ENCODE measurements at places on chromosomes 5 and 9.

DNA sequence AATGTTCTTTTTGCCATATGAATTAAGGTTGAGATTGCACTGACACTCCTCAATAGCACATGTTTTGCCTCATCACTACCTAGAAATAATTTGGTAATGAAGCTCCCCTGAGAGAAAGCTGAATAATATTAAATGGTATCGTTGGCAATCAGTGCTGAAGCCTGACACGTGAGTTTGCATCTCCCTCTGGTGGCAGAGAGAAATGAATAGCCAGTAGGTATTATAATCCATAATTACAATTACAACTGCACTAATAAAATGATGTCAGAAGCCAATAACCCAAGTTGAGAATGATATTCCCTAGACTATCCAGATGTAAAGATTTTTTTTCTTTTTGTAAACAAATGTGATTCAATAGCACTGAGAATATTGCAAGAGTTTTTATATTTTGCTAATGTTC lies 700.3 kb downstream of the PTPRD start:
- no peak for DNase-seq

GRCh38 chr5:60701321-60701968 lies 1.5 kb upstream of the DEPDC1B start:
- DNase-seq = no peak

- no peak for DNase-seq
These were observed 24.0 kb downstream of the SYK start for GRCh38 chr9:90825586-90825985.

- DNase-seq = no peak
These were observed 104.5 kb upstream of the LHFPL2 start for GRCh38 chr5:78753093-78753531.

DNA sequence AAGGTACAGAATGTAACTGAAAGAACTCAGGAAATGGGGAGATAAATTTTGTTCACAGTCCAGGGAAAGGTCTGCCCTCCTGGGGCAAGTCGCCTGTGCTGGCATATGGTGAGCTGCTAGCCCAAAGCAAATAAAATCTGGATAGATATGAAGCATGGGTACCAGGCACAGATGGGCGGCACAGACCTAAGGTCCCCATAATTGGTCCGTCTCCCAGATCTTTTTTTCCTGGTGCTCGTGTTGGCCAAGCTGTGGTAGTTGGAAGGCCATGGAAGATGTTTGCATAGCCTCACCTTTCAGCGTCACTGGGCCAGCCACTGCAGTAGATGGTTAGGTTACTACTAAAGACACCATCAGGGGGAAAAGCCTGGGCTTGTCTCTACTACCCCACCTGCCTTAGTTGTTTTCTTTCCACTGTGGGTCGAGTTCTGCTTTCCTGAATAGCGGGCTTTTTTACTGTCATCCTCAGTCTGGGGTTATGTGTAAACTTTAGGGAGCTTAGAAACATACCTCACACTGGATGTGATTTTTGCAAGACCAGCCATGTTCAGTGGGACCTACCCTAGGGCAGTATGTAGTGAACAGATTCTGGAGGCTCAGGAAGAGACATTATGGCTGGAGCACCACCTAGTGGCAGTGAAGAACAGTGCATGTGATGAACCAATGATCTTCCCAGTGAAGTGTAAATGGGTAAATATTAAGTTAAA lies 24.2 kb upstream of the GLRX start:
- peak; percentile 72 for DNase-seq

DNA sequence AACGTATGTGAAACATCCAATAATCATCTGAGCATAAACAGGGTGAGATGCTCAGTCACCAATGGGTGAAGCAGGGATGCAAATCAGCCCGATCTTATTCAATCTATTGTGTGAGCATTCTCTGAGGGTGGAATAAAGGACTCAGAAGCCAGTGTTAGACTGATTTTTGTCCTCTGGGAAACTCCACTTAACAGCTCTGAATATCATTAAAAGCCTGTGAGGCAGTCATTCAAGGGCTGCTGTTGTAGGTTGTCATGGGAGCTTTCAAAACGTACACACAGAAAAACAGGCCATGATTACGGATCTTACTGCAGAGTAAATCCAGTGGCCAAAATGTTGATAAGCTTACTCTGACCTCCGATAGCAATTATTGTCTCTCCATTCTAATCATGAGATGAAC lies 266.5 kb upstream of the EFNA5 start:
- DNase-seq = no peak

GRCh38 chr9:135303280-135303647 lies 176.3 kb upstream of the PPP1R26 start:
- peak; percentile 11 for DNase-seq
